ENCODE measurements at places on chromosomes 2 and 18. TPM values are rescaled to one million over a fixed set of nuclear protein-coding genes. Genes with fewer than 3 reads are reported as not detected.

- ATAC-seq, result no peak
Observed at GRCh38 chr2:169512525-169512924, 3.0 kb downstream of the KLHL41 start.

The DAPL1 gene
- total RNA-seq, result not detected

DNA sequence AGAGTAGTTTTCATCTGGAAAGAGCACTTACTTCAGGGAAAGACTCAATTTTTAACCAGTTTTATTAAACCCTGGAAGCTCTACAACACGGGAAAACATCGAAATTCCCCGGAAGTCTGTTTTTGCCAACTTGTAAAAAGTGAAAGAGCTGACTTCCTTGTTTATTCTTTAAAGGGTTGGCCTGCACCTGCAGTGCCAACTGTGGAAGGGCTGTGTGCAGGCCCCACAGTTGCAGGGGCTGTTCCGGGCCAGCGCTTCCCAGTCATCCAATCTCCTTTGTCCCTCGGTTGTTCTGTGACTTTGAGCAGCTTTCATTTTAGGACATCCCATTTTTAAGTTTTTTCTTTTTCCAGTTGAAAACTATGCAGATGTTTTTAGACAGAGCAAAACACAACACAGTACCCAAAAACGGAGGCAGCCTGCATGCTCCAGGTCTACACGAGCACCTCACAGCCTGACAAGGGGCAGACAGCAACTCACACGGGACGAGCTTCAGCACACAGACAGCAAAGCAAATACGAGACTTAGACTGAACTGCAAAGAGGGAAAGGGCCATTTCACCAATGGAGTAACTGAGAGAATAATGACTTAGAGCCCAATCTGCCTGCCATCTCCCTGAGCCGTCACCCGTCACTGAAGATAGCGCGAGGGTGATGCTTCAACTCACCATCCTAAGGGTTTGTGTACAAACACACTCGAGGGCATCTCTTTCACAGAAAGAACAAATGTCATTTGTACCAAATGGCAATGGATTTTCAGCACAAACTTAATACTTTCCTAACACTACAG is 70.6 kb downstream of the EMILIN2 start:
- ATAC-seq, result no peak

GRCh38 chr2:191152482-191153240 is 1.9 kb upstream of the STAT4 start:
- peak; percentile 42 for ATAC-seq

DNA sequence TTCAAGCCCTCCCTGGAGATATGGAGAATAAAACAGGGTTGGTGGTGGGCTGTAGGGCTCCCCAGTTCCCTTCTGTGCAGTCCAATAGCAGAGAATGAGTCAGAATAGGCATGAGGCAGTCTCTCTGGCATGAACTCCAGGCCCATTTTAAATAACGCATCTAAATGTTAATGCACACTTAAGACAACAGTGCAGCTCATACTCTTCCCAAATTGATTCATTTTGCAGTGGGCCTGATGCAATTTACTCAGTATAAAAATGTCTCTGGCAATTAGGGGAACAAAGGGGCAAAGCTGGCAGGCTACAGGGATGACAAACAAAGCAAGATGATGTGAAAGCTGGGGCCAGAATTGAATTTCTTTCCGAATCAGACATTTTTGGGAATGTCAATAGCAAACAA is 402.8 kb downstream of the CLIP4 start:
- no peak for ATAC-seq

DNA sequence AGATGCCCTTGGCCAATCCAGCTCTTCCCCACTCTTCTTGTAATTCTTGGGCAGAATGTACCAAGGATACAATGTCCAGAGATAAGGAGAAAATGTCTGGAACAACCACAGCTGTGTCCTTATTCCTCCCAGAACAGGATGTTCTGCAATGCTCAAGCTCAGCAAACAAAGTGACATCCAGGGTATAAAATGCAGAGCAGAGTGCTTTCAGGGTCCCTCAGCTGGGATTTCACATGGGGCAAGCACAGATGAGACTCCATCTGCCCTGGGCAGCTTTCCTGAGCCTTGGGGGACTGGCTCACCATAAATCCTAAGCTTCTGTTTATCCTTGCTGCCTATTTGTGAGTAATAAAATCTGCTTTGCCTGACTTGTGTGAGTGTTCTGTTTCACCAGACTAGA is 127.4 kb downstream of the VAPA start:
- ATAC-seq, result no peak

The IHH gene
- total RNA-seq, result 0.28 TPM

GRCh38 chr2:11933854-11934253 is 187.4 kb downstream of the LPIN1 start:
- no peak for ATAC-seq
